Mesenchymal stem cell (in vitro differentiated cells and primary cell): ENCODE measurements at places on chromosomes 16 and 17.

GRCh38 chr16:2981177-2981898 is 1.1 kb upstream of the PKMYT1 start:
- DNase-seq: peak; percentile 28

DNA sequence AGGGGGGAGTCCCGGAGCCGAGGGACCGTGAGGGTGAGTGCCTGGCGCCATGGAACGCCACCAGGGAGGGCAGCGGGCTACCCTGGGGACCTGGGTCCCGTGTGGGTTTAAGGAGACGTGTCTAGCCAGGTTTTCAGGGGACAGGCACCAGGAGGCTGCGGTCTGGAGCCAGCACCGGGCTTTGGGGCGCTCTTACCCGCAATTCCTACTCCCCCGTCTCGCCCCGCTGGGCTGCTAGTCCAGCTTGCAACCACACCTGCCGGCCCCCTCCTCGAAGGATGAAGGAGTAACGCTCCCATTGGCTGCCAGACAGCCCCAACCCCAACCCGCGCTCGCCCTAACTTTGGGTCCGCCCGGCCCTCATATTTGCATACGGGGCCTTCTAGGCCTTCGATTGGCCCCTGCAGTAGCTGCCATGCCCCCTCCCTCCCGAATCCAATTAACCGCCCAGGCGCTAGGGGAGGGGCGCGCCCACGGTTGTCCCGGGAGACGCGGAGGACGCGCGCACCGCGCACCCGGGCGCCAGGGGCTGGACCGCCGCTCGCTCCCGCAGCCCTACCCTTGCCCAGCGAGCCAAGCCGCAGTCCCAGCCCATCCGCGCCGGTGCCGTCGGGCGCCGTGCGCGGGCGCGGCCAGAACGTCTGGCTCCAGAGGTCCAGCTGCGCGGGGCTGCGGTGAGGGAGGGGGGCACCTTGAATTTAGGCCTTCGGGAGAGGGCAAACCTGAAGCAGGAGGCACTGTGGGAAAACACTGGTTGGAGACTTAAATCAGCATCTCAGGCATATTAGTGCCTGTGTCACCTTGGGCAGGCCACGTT is at the start of gene TTLL6:
TSS of gene TTLL6 (minus strand) at position 456 of the 817 bp plus-strand sequence. CDS start at position 299, 157 bp downstream.
- DNase-seq: peak; percentile 88

DNA sequence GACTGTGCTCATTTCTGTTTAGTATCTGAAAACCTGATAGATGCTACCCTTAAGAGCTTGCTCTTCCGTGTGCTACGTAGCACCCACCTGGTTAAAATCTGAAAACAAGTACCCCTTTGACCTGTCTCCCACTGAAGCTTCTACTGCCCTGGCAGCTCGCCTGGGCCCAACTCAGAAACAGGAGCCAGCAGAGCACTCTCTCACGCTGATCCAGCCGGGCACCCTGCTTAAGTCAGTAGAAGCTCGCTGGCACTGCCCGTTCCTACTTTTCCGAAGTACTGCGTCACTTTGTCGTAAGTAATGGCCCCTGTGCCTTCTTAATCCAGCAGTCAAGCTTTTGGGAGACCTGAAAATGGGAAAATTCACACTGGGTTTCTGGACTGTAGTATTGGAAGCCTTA is 18.9 kb downstream of the NTAN1 start:
- no peak for DNase-seq

DNA sequence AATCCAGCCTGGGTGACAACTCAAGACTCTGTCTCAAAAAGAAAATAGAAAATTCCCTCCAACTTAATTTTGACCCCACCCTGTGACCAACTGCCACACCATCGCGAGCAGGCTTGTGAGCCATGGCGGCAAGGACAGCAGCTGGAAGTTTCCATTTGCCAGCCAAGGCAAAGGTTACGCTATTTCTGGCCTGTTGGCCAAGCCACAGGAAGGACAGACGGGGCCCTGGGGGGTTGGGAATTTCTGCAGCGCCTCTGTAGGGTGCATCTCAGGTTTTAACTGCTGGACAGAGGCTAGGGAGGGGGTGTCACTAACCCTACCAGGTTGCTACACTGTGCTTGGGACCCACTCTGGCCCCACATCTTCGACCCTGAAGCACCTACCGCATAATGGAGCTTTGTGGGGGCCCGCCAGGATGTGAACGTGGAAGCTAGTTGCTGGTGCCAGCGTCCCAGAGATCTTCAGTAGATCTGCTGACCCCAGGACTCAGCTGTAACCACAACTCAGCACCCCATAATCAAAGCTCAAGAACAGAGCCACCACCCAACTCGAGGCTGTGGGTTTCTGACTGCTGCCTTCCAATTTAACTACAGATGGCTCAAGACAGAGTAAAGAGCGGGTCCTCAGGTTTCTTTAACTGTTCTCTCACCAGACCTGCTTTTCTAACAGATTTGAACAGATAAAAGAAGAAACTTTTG is 10.9 kb downstream of the KIFC3 start:
- no peak for DNase-seq

DNA sequence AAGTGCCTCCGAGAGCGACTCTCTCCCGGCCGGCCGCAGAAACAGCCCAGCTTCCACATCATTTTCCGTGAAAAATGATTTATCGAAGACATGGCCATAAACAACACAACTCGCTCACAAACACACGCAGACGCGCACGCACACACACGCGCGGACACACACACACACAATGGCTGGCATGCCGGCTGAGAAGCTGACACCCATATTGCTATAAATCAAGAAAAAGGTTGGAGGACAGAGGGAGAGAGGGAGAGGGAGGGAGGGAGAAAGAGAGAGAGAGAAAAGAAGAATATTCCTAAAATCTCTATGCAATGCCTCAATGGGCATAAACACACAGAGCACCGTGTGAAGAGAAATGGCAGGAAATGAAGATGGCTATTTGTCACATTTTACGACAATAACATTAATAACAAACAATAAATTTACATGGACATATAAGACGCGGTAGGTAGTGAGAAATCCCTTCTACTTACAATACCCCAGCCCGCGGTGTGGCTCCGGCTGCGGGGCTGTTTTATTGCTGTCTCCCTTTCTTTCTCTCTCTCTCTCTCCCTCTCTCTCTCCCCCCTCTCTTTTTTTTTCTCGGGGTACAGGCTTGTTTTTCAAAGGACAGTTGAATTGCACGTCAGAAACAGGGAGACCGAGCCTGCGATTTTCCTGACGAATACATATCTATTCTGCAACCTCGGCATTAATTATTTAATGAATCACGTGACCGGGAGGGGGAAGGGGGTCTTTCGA is 9.5 kb downstream of the HOXB4 start:
- peak; percentile 79 for DNase-seq

DNA sequence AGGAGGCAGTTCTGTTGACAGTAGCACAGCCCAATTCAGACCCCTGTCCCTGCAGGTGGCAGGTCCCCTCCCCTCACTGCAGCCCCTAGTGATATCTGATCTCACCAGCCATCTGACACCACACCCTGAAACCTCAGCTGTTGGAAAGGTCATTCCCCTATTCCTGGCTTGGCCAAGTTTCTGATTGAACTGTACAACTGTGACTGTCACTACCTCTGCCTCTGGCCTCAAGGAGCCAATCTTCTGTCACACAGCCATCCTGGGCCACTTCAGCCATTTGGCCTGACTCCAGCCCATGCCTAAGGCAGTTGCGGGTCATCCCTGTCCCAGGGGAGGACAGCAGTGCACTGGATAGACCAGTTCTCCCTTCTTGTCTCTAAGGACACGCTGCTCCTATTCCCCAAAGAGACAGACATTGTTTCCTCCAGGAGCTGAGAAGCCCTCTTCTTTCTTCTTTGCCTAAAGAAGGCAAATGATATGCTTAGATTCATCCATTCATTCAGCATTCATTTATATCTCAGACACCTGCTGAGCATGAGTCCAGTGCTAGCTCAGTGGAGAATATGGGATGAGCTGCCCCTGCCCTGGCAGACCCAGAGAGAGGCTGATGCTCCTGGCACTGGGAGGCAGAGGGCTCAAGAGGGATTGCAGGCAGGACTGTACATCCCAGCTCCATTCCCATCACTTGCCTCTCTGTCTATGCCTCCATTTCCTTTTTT is 4.6 kb upstream of the ALDOA start:
- DNase-seq: no peak

DNA sequence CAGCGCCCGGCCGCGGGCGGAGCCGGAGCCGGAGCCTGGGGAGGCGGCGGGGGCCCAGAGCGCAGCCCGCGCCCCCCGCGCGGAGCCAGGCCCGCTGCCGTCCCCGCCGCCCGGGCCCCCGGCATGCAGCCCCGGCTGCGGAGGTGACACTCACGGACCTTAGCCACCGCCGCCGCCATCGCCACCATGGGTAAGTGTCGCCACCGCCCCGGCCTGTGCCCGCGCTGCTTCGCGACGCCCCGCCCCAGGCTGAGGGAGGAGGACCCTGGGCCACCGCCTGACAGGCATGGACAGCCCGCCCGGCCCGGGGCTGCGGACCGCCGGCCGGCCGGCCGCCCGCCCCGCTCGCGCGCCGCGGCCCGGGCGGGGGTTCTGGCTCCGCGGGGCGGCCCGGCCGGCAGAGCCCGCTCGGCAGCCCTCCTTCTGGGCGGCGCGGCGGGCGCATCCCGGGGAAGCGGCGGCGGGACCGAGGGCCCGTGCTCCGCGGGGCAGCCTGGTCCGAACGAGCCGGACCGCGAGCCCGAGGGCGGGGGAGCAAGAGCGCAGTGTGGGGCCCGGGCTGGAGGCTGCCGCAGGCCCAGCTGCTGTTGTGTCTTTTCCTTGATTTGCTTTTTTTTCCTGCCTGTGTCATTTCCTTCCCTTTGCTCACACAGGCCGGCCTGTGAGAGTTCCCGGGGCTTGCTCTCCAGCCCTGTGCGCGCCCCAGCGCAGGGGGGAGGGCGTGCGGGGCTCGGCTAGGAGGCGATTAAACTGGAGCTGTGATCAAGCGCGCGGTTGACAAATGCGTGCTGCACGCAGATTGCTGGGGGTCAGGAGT is 565 bp downstream of the MAP3K3 start:
- DNase-seq: peak; percentile 76

DNA sequence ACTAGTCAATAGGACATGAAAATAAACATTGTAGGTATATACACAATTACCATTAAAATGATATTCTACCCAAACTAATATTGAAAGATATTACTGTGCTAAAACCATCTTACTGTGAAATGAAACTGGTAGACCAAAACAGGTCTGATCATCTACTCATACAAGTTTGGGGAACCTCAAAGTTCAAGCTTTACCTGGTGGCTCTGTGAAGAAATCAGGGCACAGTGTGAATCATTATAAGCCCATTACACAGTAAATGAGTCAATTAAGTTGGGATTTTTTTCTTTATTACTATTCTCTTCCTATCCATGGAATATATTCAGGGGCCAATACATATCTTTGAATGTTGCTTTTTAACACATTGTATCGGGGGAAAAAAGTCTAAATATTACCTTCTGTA is 57.1 kb downstream of the HELZ start:
- DNase-seq: no peak
